Stimulated activated CD4-positive, alpha-beta T cell treated with anti-CD3 and anti-CD28 coated beads, Interleukin-12 subunit alpha, Interleukin-12 subunit beta, amount 100 ng/mL, for 24 hours (primary cell): ENCODE measurements at places on chromosomes 11 and 22.

GRCh38 chr22:47806894-47807293, 1044.4 kb downstream of the TBC1D22A start:
- no peak for DNase-seq

GRCh38 chr11:381501-382072, 12.3 kb downstream of the B4GALNT4 start:
- no peak for DNase-seq

DNA sequence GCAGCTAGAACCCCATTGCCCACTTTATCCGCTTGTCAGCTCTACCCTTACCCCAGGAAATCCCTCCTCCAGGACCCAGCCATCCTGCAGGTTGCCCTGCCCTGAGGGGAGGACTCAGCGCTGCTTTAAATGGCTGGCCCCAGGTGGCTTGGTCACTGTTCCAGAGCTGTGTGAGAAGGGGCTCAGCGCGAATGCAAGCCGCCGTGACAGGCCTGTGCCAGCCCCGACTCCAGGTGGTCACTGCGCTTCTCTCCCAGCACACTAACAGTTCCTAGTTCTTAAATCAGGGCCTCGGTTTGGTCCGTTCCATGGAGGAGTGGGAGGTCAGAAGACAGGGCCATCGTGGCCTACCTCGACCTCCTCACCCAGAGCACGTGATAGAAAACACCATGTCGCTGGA, 65.7 kb upstream of the TBCEL start:
- no peak for DNase-seq

GRCh38 chr11:107931206-107931605, 3.0 kb downstream of the RAB39A start:
- DNase-seq, result no peak

DNA sequence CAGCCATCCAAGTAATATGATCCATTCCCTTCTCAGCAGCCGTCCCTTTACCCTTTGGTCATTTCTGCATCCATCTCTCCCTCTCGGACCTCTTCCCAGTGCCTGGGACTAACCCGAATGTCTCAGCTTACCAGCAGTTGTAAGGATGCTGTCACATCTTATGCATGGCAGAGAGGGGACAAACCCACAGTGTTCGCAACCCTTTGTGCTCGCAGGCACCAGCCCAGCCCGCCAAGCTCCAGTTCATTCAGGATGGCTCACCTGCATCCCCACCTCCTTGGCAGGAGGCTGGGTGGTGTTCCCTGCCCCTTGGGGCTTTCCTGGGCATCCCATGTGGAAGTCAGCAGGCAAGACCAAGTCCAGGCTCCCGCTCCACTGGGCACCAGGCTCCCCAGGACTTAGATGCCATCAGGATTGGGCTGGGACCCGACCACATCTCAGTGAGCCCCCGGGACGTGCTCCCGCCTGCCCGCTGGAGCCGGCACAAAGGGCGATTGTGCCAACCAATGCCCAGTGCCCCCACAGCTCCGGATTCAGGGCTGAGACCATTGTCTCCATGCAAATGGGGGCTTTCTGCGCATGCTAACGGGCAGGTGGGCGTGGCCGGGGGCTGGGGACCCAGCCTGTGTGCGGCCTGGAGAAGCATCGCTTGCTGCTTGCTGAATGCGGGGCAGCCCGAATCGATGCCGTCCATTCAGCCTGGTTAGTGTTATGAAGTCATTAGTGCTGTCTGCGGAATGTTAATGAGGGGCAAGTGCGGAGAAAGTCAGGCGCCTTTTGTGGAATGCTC, 108.6 kb downstream of the KCNQ1OT1 start:
- no peak for DNase-seq

- DNase-seq, result no peak
These were observed 75.0 kb upstream of the OR4B1 start for GRCh38 chr11:48141475-48142122.
